ENCODE measurements at places on chromosomes 1 and 21.

- no peak for DNase-seq
Measured at GRCh38 chr1:26132834-26133167, 21.2 kb downstream of the PDIK1L start.

- no peak for DNase-seq
Measured at GRCh38 chr1:22831729-22832413, 121.2 kb downstream of the EPHB2 start.

GRCh38 chr21:44383216-44383615 lies 29.8 kb downstream of the TRPM2 start:
- DNase-seq: no peak

DNA sequence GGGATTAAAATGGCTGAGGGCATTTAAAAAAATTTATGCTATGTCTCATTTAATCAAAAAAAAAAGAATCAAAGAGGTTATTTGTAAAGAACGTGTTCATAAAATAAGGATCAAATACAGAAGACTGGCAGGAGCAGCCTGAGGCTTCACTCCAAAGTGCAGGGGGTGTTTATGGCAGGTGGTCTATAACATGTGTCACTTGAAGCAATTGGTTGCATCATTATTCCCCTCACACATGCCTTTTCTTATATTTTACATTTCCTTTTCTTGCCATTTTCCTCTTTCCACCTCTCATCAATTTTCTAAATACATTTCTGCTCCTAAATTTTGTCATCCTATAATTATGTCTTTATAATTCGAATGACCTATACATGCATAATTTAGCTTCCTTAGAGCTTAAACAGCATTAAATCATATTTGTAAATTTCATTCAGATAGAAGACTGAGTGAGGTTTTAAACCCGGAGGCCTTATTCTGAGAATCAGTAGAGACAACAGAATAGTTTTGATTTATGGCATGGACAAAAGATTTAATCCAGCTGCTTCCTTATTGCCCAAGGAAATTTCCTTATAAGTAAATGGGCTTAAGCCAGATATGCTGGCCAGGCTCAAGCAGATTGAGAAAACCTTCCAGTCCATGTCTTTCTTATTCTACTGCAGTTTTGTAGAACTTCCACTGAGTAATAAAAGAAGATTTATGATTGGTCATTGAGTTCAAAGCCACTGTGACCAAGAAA lies 322.8 kb downstream of the TGFB2 start:
- no peak for DNase-seq

DNA sequence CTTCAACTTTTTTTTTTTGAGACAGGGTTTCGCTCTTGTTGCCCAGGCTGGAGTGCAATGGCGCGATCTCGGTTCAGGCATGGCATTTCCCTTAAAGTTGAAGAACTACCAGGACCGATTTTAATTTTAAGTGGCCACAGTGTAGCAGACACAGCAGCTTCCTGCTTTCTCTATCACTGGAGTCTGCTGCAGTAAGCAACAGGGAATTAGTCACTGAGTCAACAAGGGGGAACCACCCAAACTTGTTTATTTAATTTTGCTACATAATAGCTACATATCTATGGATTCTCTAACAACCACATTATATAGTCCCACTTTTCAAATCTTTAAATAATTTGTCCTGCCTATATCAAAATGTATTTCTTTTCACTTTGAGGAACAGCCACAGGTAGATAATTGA lies 12.5 kb upstream of the TNNI3K start:
- no peak for DNase-seq

DNA sequence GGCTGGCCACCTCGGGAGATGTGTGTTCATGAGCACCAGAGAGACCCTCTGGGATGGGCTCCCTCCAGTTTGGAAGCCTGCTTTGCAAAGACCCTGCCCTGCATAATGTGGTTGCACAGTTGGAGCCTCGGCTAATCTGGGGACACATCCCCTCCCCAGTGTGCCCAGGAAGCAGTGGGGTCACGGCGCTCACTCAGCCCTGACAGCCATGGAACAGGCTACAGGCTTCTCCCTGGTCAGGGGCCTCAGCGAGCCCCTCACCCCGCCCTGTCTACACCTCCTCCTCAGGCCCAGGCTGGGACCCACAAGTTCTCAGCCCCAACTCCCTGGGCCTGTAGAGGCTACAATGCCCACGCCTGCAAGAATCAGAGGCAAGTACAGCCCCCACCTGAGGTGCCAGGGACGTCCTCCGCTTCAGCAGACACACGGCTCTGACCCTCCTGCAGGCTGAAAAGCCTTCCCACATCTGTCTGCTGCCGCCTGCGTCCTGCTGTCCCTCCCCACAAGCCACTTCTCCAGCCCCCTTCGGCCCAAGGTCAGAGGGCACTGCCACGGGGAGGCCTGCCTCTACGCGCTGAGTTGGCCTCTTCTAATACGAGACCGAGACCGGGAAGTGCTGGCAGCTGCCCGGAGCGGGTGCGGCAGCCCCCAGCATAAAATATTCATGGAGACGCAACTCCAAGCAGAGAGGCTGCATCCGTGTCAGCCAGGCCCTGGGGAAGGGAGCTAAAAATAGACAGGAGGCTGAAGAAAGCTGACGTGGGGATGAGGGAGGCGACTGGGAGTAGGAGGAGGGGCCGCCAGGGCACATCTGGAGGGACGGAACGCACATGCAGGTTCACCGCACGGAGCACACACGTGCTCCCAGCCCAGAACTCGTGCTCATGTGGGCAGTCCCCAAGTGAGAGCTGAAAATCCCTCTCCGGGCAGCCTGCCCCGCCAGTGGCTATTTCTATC lies 15.2 kb upstream of the GPR153 start:
- DNase-seq: no peak

GRCh38 chr1:226829105-226829504 lies 41.3 kb upstream of the PSEN2 start:
- no peak for DNase-seq

DNA sequence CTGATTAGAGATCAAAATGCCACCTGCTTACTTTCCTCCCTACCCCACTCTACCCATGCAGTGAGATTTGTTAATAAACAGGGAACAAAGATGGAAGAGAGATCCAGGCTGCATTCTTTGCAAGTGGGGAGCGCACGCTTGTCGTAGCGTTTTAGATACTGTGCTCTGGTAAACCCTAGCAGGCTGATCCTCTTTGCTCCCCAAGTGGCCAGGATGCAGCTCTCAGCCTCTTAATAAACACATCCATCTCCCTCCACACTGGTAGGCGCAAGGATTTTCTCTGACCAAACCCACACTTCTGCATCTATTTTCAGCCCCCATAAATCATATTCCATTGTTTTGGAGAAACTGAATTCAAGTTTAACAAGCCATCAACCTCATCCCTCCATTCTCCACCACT lies 2.9 kb downstream of the PGBD5 start:
- no peak for DNase-seq

- no peak for DNase-seq
Measured at GRCh38 chr1:228329887-228330286, 76.7 kb downstream of the TRIM11 start.

- no peak for DNase-seq
Measured at GRCh38 chr21:41786509-41786987, 19.7 kb upstream of the RIPK4 start.

GRCh38 chr21:22191581-22191980 lies 1193.4 kb downstream of the NCAM2 start:
- DNase-seq: no peak

GRCh38 chr21:33232291-33233034 lies 2.7 kb downstream of the IFNAR2 start:
- no peak for DNase-seq

GRCh38 chr1:42765832-42766740 lies 742 bp downstream of the P3H1 start:
- peak; percentile 57 for DNase-seq

- DNase-seq: peak; percentile 53
Measured at GRCh38 chr1:32215629-32216480, 6.3 kb downstream of the TMEM234 start.

GRCh38 chr1:24586970-24587820 lies 31.3 kb downstream of the NCMAP start:
- peak; percentile 33 for DNase-seq

DNA sequence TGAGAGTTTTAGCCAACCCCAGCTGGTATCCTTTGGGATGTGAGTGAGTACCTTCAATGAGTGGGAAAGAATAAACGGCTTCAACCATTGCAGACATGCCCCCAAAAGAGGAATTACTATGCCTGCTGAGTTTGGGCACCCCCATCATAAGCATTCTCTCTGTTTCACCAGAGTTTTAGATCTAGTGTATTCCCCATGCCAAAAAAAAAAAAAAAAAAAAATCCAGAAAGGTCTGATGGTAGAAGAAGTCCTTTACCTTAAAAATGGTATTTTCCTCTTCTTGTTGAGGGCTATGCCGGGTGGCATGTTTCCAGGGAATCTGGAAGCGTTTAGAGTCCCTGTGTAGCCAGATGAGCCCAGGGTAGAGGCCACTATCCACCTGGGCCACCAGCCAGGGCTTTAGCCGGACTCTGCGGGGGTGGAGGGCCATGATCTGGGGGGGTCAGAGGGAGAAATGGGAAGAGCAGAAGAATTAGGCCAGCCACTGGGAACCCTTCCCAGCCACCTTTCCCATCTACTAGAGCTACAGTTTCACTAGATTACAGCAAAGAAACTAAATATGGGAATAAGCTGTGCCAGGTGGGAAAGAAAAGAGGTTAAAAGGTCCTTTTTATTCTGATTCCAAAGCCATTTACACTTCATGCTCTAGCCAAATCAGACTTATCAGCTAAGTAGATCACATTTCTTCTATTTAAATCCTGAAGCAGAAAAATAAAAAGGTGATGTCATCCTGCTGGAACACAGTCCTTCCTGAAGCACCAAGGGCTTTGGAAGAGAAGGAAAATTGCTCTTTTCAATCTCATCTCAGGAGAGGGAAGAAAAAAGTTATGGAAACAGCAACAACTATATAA lies 4.7 kb downstream of the IRF6 start:
- DNase-seq: peak; percentile 8

DNA sequence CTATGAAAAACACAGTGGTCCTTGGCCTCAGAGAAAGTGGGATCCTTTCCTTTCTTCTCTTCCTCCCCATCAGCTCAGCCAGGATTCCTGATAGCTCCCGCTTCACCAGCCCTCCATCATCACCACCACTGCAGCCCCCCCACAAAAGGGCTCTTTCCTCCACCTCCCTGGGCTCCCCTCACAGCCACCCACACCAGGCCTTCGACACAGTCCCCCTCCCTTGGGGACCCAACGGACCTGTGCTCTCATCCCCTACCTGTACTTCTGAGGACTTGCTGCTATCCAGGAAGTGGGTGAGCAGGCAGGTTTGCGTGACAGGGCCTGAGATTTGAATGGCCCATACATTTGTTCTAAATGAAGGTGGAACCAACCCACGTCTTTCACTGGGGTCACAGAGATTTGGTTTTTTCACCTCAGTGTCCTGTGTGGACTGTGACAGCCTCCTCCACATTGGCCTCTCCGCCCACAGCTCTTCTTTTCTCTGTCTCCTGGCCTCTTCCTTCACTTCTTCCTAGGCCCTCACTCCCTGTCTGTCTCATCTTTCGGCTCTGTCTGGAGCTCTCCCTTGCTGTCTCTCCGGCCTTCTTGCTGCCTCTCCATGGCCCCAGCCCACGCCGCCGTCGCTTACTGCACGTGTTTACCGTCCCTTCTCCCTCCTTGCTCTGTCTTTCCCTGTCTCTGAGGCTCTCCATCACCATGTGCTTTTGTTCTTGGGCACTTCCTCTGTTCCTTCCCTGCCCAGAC lies 238.6 kb downstream of the FOXD2 start:
- DNase-seq: no peak

DNA sequence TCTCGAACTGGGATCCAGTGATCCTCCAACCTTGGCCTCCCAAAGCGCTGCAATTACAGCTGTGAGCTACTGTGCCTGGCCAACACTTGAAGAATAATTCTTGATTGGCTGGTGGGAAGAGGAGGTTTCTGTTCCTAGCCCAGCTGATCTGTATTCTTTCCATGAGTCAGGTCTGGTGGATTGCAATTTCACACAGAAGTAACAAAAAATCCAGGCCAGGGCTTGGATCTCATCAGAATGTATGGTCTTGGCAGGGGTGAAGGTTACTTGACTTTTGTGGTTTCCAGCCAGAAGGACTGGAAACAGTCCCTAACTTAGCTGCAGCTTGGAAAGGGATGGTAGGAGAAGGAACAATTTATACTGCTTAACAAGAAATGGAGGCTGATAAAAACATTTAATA lies 5.1 kb upstream of the HP1BP3 start:
- DNase-seq: no peak

- no peak for DNase-seq
Measured at GRCh38 chr1:65703853-65704252, 88.8 kb upstream of the PDE4B start.

- DNase-seq: no peak
Measured at GRCh38 chr1:114715952-114716303, 643 bp downstream of the NRAS start.

DNA sequence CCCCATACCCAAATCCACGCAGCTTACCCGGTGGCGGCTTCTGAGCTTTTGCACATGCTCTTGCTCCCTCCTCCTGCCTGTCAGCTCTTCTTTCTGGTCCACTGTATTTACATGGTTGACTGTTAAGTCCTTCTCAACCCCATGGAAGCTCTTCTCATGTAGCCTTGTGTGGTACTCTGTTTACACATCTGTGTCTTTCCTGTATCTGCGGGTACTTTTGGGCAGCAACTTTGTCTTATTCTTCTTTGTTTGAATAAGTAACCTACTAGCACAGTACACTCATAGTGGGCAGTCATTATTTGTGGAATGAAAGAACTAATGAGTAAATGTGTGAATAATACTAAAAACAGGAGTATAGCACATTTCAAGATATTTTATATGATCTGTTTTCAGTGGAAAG lies 88.5 kb upstream of the GPR88 start:
- DNase-seq: no peak

DNA sequence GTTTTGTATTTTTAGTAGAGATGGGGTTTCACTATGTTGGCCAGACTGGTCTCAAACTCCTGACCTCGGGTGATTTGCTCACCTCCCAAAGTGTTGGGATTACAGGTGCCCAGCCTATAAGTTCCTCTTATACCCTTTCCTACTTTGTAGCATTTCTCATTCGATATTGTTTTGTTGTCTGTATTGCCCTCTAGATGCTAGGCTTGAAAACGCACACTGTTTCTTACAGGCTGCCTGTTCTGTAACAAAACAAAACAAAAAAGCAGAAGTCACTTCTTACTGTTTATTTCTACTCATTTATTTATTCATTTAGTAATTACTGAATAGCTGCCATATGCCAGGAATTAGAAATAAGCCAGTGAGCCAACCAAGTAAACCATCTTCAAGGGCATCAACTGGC lies 136.9 kb upstream of the BMP8A start:
- no peak for DNase-seq

GRCh38 chr1:174075245-174075692 lies 53.1 kb upstream of the RC3H1 start:
- no peak for DNase-seq

GRCh38 chr21:31564439-31564838 lies 95.1 kb upstream of the SOD1 start:
- DNase-seq: no peak

DNA sequence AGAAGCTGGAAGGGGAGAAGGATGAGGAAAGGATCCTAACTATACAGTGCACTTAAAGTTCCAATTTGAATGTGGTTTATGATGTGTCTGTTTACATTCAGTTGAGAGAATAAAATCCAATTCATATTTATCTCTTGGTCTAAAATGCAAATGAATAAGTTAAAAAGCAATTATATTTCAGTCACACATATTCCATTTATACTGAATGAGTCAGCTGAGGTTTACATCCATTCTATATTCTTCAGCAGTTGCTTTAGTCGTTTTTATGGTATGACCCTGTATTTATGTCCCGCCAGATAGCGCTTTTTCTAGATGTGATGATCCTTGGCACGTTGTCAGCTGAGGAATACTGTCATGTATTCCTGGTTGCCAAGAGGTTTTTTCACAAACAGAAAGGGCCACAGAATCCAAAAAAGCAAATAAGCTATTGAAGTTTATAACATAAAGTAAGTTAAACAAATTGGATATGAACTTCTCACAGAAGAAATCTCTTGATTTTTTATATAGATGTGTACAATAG lies 866.2 kb downstream of the NCAM2 start:
- no peak for DNase-seq

- no peak for DNase-seq
Measured at GRCh38 chr1:175472464-175472863, 270.9 kb downstream of the TNR start.
